SJSA1 (cell line): ENCODE measurements at places on chromosomes 7 and 10.

GRCh38 chr10:126732868-126733267 lies 62.4 kb upstream of the C10orf90 start:
- no peak for DNase-seq

DNA sequence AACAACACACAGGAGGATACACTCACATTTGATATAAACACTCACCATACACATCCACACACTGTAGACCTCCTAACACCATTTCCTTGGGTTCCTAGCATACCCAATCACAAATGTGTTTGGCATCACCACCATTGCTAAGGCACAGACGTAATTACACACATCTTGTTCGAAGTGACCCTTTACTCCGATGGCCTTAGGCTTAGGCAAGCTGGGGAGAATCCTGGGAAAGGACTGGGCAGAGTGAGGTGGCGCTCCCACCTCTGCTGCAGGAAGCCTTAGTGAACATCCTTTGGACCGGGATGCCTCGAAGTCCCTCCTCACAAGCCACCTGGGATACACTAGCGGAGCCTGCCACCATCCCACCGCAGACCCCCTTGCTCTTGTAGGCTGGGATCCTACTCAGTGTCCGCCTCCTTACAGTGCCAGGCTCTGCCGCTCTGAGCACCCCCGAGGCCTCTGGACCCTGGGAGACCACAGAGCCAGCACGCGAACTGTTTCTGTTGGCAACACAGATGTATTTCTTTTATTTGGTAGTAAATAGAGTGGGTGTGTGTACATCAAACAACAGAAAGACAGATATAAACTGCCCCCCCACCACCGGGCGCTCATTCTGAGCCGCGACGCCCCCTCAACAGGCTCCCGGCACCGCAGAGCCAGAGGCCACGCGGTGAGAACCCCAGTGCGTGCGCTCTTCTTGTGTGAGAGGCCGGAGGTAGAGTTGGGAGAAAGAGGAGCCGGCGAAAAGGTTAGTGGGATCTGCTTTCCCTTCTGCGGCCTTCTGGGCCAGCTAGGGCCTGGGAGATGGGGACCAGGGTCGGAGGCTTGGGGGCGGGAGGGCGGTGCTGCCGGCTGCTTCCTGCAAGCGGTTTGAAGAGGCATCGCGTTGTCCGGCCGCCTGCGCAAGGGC lies 5.9 kb upstream of the HMX2 start:
- DNase-seq, result no peak

DNA sequence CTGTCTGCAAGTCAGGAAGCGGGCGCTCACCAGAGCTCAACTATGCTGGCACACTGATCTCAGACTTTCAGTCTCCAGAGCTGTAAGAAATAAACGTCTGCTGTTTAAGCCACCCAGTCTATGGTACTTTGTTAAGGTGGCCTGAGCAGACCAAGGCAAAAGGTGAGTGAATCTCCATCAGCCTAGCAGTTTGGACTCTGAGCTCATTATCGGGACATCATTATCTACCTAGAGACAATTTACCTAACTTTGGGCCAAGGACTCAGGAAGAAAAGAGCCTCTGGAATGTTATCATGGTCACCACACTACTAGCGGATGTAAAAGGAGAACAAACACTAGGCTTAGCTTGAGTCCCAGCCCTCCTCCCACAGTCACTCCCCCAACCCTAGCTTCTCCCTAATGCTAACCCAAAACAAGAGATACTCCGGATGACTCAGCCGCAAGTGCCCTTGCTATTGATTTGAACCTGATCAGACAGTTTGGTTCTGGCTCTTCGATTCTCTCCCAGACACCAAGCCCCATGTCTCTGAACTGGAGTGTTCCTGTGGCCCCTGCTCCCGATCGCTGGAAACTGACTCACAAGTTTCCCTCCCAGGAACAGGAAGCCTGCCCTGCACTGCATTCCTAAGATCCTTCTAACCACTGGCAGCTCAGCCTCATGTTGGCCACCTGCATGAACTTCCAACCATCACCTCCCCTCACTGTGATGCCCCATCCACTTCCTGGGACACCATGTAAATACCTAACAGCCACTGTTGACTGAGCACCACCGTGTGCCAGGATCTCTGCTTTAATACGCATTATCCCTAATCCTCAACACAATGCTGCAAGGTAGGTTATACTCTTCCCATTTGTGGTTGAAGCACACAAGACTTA lies 34.5 kb downstream of the CREB3L2 start:
- peak; percentile 45 for DNase-seq

DNA sequence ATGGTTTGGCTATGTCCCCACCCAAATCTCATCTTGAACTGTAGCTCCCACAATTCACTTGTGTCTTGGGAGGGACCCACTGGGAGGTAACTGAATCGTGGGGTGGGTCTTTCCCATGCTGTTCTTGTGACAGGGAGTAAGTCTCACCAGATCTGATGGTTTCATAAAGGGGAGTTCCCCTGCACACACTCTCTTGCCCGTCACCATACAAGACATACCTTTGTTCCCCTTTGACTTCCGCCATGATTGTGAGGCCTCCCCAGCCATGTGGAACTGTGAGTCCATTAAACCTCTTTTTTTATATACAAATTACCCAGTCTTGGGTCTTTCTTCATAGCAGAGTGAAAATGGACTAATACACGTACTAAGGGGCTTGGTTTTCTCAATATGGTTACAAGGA lies 106.7 kb downstream of the SFMBT2 start:
- DNase-seq, result no peak

- no peak for DNase-seq
Measured at GRCh38 chr7:154744256-154744860, 258.6 kb downstream of the PAXIP1 start.

DNA sequence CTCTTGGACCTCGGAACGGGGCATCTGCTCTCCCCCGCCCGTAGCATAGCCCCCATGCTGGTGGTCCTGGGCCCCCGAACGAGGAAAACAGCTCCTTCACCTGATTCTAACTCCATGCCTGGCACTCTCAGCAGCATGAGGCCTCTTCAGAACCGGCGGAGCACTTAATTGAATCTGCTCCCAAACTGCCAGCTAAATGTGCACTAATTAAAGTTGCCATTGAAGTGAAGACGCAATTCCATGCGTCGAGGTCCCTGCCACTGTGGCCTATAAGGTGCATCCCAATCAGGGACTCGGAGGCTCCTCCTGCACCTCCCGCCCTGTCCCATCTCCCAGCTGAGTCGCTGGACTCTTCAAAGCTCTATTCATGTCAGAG lies 41.3 kb upstream of the ADGRA1 start:
- DNase-seq, result no peak

- no peak for DNase-seq
Measured at GRCh38 chr10:128063736-128064107, 62.5 kb downstream of the MKI67 start.

GRCh38 chr7:64884085-64884912 lies 18.8 kb upstream of the ZNF273 start:
- peak; percentile 28 for DNase-seq
